ENCODE measurements at places on chromosomes 11 and 22. TPM values are rescaled to one million over a fixed set of nuclear protein-coding genes. Genes with fewer than 3 reads are reported as not detected.

The SCN3B gene
- 1.3 TPM for polyA plus RNA-seq

The OR56B4 gene
- 0.19 TPM for polyA plus RNA-seq

The C2CD2L gene
- polyA plus RNA-seq, result 10.8 TPM

The CDC42BPG gene
- 5.8 TPM for polyA plus RNA-seq

The SLC5A1 gene
- polyA plus RNA-seq, result 0.53 TPM

The SPTBN2 gene
- polyA plus RNA-seq, result 41.8 TPM

The C11orf97 gene
- 0.24 TPM for polyA plus RNA-seq

The ACTN3 gene
- polyA plus RNA-seq, result 0.49 TPM

The TSGA10IP gene
- 0.19 TPM for polyA plus RNA-seq

Data from renal cortex interstitium (tissue), 15 donors.